Vagina (tissue), 2 donors: ENCODE measurements at places on chromosomes 5 and 9.

DNA sequence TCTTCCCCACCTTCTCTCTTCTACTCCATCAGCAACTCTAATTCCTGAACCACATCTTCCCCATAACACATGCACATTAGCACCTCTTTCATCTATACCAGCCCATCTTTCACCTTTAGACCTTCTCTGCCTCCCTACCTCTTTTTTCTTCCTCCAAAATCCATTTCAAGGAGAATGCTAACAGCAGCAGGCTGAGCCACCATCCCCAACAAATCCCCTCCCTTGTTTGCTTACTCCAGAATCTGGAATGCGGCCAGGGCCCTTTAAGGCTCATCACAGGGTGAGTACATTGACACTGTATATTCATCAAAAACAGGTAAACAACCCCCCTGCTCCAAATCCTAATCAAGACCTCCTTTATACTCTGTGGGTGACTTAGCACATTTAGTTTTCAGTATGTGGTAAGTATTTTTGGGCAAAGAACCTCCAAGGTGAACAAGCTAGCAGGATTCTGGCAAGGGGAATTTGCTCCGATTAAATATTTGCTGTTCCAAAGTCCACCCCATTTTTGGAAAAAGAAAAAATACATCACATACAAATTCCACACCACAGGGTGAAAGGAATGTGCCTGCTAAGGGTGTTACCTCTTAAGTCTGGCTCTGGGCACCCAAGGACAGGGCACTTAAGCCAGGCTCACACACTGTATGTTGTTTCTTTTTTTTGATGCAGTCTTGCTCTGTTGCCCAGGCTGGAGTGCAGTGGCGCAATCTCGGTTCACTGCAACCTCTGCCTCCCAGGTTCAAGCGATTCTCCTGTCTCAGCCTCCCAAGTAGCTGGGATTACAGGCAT lies 71.4 kb downstream of the SERINC5 start:
- no peak overlapping the region for H3K4me3 ChIP-seq
- no peaks in the 10 kb centered on the region for H3K27me3 ChIP-seq
- DNase-seq: no peak
- peaks cover 66% of the 10 kb centered on the region for H3K4me1 ChIP-seq
- no peak overlapping the region for H3K27ac ChIP-seq
- H3K36me3 ChIP-seq: no peaks in the 10 kb centered on the region

GRCh38 chr5:154714266-154714986 lies 40.8 kb upstream of the LARP1 start:
- peaks cover 20% of the 10 kb centered on the region for H3K4me1 ChIP-seq
- no peak overlapping the region for H3K27ac ChIP-seq
- no peaks in the 10 kb centered on the region for H3K36me3 ChIP-seq
- no peak overlapping the region for H3K4me3 ChIP-seq
- no peaks in the 10 kb centered on the region for H3K27me3 ChIP-seq

DNA sequence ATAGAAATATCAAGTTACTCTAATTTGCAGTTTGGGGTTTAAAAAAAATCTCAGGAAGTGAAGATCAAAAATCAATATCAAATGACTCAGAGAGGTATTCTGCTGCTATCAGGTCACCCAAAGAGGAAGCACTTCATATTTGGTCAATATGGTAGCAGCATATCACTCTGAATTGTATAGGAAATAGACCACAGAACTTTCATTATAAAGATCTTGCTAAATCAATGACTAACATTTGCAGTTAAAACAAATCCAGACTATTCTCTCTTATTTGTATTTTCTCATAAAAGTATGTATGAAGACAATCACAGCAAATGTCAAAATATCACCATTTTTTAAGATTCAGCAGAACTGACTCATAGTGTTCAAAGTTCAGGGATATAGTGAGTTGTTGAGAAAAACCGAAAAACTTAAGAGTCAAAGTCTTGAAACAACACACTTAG lies 105.8 kb upstream of the PCSK1 start:
- no peaks in the 10 kb centered on the region for H3K4me1 ChIP-seq
- no peak for DNase-seq
- H3K27ac ChIP-seq: no peak overlapping the region
- no peaks in the 10 kb centered on the region for H3K36me3 ChIP-seq

DNA sequence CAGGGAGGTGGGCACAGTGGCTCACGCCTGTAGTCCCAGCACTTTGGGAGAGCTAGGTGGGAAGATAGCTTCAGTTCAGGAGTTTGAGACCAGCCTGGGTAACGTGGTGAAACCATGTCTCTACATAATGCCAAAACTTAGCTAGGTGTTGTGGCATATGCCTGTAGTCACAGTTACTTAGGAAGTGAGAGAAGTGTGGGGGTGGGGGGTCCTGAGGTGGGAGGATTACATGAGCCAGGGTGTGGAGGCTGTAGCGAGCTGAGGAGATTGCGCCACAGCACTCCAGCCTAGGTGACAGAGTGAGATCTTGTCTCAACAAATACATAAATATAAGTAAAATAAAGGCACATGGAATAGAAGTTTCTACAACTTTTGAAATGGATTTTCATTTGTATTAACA lies 23.1 kb downstream of the VCAN start:
- no peaks in the 10 kb centered on the region for H3K4me1 ChIP-seq
- H3K4me3 ChIP-seq: no peak overlapping the region
- no peak for DNase-seq

DNA sequence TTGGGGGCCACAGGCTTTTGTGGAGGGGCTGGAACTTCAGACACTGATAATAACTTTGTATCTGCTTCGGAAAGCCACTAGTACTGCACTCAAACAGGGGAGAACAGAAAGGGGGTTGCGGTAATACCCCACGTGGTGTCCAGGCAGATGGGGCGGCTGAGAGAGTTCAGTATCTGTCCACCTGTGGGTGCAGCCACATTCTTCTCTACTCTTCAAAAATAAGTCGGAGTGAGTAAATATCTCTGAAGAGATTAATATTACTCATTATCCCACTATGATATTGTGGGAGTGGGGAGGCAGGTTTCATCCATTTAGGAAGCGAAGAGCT lies 102.1 kb upstream of the SSBP2 start:
- peak overlapping the region; percentile 87 for H3K27ac ChIP-seq
- no peak for DNase-seq
- H3K4me1 ChIP-seq: peaks cover 60% of the 10 kb centered on the region

DNA sequence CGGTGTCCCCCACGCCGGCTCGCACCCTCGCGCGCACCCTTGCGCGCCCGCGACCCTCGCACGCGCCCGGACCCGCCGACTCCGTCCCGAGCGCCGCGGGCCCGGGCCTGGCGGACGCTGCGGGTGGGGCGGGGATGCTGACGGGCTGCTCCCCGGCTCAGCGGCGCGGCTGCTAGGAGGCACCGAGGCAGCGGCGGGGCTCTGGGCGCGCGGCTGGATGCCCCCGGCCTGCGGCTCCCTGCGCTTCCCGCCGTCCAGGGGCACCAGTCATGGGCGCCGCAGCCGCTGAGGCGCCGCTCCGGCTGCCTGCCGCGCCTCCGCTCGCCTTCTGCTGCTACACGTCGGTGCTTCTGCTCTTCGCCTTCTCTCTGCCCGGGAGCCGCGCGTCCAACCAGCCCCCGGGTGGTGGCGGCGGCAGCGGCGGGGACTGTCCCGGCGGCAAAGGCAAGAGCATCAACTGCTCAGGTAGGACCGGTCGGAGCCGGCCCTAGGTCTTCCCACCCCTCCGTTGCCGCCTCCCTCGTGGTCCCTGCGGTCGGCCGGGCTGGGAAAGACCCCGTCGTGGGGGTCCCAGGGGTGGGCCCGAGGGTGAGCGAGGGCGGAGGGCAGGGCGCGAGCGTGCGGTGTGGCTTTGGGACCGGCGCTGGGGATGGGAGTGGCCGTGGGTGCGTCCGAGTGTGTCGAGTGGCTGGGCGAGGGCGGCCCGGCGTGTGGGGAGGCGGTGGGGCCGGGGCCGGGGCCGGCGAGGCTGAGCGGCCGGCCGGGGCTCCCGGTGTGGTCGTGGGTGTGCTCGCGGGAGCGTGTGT lies 530 bp downstream of the TMEFF1 start:
- peak overlapping the region; percentile 68 for H3K4me3 ChIP-seq
- H3K36me3 ChIP-seq: no peaks in the 10 kb centered on the region
- H3K27me3 ChIP-seq: no peaks in the 10 kb centered on the region
- DNase-seq: no peak

GRCh38 chr5:172380987-172381643 lies 73.2 kb downstream of the SH3PXD2B start:
- H3K27ac ChIP-seq: peak overlapping the region; percentile 73
- peaks cover 28% of the 10 kb centered on the region for H3K4me1 ChIP-seq
- no peak overlapping the region for H3K4me3 ChIP-seq
- H3K36me3 ChIP-seq: no peaks in the 10 kb centered on the region
- no peak for DNase-seq

DNA sequence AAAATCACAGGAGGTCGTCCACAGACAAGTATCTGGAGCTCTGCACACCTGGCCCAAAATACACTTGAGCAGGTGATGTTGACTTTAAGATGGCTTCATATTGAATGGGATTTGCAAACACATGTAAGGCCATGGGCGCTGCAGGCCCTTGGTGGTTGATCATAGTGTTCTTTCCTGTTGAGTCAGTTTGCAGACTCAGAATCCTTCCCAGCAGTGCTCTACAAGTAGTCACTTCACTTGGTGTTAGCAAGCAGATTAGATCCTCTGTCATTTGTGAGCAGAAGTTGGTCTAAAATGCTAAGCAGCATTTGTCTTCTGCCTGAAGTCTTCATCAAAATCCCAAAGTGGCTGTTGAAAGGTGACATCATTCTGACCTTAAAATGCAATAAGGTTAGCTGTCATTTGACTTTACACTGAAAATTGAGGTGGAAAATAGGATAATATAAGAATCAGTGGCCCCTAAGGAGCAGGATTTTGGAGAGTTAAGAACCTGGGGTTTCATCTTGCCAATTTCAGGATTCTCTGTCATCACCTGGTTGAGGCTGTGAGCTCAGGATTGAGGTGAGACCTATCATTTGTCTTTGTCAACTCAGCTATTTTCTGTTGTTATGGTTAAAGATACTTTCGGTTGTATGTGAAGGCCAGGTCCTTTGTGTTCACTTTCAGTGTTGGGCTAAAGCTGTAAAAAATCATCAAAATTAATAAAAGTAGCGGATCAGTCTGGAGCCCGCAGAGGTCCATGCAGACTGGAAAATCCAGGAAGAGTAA lies 114.5 kb downstream of the LRRC70 start:
- H3K27me3 ChIP-seq: no peaks in the 10 kb centered on the region
- no peak overlapping the region for H3K27ac ChIP-seq
- peaks cover 15% of the 10 kb centered on the region for H3K4me1 ChIP-seq
- no peak for DNase-seq
- no peaks in the 10 kb centered on the region for H3K36me3 ChIP-seq

- peak overlapping the region; percentile 53 for H3K27ac ChIP-seq
- H3K4me1 ChIP-seq: peaks cover 16% of the 10 kb centered on the region
- no peak overlapping the region for H3K4me3 ChIP-seq
- H3K27me3 ChIP-seq: no peaks in the 10 kb centered on the region
These were observed 30.4 kb downstream of the CSF2 start for GRCh38 chr5:132103969-132104391.

GRCh38 chr9:33291031-33291397 lies 698 bp downstream of the NFX1 start:
- peak overlapping the region; percentile 98 for H3K27ac ChIP-seq
- no peak for DNase-seq
- no peaks in the 10 kb centered on the region for H3K27me3 ChIP-seq

- H3K4me3 ChIP-seq: no peak overlapping the region
- no peaks in the 10 kb centered on the region for H3K27me3 ChIP-seq
- H3K36me3 ChIP-seq: no peaks in the 10 kb centered on the region
- DNase-seq: no peak
These were observed 17.8 kb upstream of the SPOCK1 start for GRCh38 chr5:137516961-137517360.

- H3K4me3 ChIP-seq: no peak overlapping the region
- DNase-seq: peak; percentile 49
- no peaks in the 10 kb centered on the region for H3K27me3 ChIP-seq
- peaks cover 50% of the 10 kb centered on the region for H3K4me1 ChIP-seq
- peak overlapping the region; percentile 90 for H3K27ac ChIP-seq
These were observed 4.8 kb downstream of the DNAJB5 start for GRCh38 chr9:34994260-34994899.

DNA sequence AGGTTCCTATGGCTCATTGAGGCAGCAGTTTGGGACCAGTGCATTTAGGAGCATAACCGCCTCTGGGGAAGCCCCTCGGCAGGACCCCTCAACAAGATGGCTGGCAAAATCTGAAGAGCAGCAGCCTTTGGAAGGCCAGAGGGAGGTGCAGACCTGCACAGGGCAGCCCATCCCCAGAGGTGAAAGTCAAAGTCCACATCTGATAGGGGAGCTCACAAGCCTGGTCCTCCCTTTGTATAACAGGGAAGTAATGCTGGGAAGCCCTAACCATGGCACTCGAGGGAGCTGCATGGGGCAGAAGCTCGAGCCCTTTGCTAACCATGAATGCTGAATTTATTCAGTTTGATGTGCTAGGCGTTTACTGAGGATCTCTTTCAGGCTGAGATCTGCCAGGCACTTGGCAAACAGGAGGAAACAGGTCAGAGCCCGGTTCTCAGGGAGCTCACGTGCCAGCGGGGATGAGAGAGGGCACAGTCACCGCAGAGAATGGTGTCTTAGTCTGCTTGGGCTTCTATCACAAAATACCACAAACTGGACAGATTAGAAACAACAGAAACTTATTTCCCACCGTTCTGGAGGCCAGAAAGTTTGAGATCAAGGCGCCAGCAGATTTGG lies 114.1 kb downstream of the GABBR2 start:
- no peak overlapping the region for H3K4me3 ChIP-seq
- H3K36me3 ChIP-seq: no peaks in the 10 kb centered on the region
- DNase-seq: no peak
- H3K27ac ChIP-seq: no peak overlapping the region
- H3K27me3 ChIP-seq: no peaks in the 10 kb centered on the region
- H3K4me1 ChIP-seq: no peaks in the 10 kb centered on the region

- no peaks in the 10 kb centered on the region for H3K36me3 ChIP-seq
- H3K27me3 ChIP-seq: no peaks in the 10 kb centered on the region
- no peak overlapping the region for H3K27ac ChIP-seq
- no peak for DNase-seq
These were observed 16.8 kb downstream of the ANKH start for GRCh38 chr5:14854799-14855198.

DNA sequence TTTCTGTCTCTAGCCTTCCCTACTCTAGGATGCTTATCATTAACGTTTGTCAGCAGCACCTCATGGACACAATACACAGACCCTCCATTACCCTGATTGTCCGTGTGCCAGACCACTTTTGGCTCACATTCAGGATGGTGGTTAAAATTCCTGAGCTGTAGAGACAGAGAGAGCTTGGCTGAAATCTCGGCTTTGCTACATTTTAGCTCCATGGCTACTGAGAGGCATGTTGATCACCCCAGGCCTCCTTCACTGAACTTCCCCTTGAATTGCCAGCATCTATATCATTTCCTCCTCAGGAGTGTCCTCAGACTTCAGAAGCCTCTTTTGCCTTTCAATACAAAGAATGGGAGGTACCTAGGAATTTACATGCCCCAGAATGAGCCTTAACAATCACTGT lies 104.7 kb upstream of the ISL1 start:
- no peak overlapping the region for H3K4me3 ChIP-seq
- no peaks in the 10 kb centered on the region for H3K4me1 ChIP-seq
- H3K27ac ChIP-seq: no peak overlapping the region
- H3K27me3 ChIP-seq: no peaks in the 10 kb centered on the region
- no peaks in the 10 kb centered on the region for H3K36me3 ChIP-seq

GRCh38 chr5:153618867-153619266 lies 128.4 kb downstream of the GRIA1 start:
- DNase-seq: no peak
- no peak overlapping the region for H3K4me3 ChIP-seq
- H3K4me1 ChIP-seq: no peaks in the 10 kb centered on the region
- H3K36me3 ChIP-seq: no peaks in the 10 kb centered on the region
- H3K27ac ChIP-seq: no peak overlapping the region
- no peaks in the 10 kb centered on the region for H3K27me3 ChIP-seq

- H3K4me3 ChIP-seq: peak overlapping the region; percentile 52
- no peak for DNase-seq
- H3K27ac ChIP-seq: no peak overlapping the region
- peaks cover 11% of the 10 kb centered on the region for H3K4me1 ChIP-seq
These were observed 626 bp downstream of the PSD2 start for GRCh38 chr5:139796061-139796806.
